ENCODE measurements at places on chromosomes 3 and 15.

- no peak for DNase-seq
Measured at GRCh38 chr15:76972389-76973361, 22.3 kb upstream of the PSTPIP1 start.

DNA sequence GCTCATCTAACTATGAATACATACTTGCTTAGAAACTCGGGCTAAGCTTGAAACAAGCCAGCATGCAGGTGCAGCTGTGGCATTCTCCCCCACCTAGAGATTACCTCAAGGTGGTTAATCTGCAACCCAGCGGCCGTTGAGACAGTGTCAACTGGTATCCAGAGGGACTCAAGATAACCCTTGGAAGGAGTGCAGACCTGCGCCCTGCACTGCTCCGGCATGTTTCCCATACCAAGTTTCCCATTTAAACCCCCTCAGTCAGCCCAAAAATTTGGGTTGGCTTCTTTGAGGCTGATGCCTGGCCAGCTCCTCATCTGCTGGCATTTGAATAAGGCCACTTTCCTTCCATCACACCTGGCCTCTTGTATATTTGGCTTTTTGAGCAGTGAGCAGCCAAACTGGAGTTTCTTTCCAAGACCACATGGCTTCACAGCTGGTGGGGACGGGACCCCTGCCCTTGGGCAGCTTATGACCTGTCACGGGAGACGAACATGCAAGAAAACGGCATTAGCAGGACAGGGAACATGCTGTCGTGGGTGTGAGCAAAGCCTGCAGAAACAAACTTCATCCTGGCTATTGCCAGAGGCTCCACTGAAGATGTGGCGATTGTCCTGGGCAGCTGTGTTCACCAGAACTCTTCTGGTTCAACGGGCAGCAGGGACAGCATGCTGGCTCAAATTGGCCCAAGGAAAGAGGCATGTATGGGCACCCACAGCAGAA lies 98.2 kb downstream of the PLXNA1 start:
- DNase-seq = no peak

GRCh38 chr15:67777773-67778172 lies 47.5 kb upstream of the SKOR1 start:
- DNase-seq = no peak

- DNase-seq = no peak
Measured at GRCh38 chr3:8482960-8483665, 18.5 kb upstream of the LMCD1 start.

DNA sequence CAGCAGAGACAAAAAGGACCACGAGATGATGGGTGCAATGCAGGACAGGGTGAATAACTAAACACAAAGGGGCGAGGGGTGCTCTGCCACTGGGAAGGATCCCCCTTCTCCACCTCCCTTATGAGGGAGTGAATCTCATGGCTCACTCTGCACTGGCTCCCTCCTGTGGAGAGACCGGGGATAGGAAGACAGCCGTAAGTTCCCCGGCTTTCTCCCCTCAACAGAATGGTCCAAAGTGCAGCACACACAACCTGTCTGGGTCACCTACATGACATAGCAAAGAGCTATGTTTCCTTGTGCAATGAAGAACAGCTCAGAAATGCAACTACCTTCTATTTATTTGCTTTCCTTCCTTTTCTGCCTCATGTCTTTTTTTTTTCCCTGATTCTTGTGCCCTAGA lies 7.8 kb upstream of the ACSBG1 start:
- no peak for DNase-seq

- no peak for DNase-seq
Measured at GRCh38 chr15:95565690-95566089, 764.8 kb upstream of the NR2F2 start.

- no peak for DNase-seq
Measured at GRCh38 chr15:77221708-77222107, 150.8 kb upstream of the TSPAN3 start.

DNA sequence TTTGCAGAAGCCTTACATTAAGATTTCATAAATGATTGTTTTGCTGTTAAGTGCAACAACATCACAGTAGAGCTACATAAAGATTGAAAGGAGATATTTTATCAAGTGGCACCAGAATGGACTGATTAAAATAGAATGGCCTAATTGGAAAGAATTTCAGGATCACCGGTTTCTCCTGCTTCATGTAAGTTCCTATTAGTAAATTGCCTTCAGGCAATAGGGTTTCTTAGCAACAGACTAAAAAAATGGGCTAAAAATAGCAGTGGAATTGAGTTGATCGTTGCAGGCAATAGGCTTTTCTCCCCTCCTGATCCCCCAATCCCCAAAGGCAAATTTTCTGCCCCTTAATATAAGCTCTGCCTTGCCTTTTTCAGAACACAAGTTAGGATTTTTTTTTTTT lies 917 bp downstream of the LNP1 start:
- DNase-seq = no peak

- DNase-seq = no peak
Measured at GRCh38 chr15:50116477-50116876, 2.6 kb downstream of the ATP8B4 start.

DNA sequence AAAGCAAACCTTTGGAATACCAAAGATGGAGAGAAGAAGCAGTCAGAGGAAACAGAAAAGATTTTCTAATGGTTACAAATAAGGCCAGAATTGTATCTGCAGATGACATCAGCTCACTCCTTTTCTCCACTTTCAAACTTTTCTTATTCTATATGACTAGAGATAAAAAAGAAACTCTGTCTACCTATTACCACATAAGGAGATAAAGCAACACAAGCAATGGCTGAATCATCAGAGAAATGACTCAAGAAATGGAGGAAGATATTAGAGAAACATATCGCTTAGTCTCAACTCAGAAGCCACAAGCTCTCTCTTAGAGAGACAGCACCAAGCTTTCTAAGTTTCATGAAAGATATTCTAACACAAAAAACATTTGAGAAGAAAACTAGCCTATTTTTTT lies 784.0 kb downstream of the ZPLD1 start:
- DNase-seq = no peak

GRCh38 chr3:183117056-183117455 lies 17.8 kb upstream of the MCCC1 start:
- no peak for DNase-seq

GRCh38 chr15:74785194-74786032 lies 3.5 kb downstream of the CSK start:
- no peak for DNase-seq

- DNase-seq = no peak
Measured at GRCh38 chr3:46238386-46238785, 3.9 kb upstream of the CCR3 start.

GRCh38 chr15:69760890-69761568 lies 308.4 kb downstream of the RPLP1 start:
- peak; percentile 71 for DNase-seq

DNA sequence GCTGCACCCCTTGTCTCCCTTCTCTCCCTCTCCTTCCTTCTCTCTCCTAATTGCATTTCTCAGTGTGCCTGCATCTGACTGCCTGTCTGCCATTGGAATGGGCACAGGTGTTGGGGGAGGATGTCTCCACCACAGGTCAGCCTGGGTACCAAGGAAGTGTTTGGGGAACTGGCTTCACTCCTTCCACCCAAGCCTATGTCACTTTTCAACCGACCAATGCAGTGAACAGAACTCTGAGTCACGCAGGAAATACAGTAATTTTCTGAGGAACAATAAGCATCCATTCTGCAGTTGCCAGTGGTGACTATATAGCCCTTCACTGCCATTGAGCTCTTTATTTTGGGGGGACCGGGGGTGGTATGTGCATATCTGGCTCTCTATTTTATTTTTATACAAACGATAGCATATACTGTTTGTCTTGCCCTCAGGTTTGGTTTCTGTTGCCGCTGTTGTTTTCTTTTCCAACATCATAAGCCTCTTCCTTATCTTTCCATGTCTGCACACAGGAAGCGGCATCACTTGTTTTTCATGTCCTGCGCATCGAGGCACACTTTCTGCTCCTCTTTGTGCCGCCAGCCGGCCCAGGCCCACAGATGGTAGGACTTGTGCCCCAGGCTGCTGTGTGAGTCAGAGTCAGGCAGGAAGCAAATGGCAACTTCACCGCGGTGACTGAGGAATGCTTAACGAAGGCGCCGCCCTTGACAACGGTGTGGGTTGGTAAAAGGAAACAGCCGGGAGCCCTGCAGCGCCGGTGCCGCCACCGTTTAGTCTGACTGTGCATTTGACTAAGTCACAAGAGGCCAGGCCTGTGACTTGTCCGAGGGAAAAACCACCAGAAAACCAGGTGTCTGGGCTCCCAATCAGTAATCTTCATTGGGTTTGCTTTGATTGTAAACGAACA lies 21.1 kb upstream of the CDCP1 start:
- peak; percentile 73 for DNase-seq

GRCh38 chr3:103227651-103228050 lies 792.8 kb downstream of the ZPLD1 start:
- DNase-seq = no peak

DNA sequence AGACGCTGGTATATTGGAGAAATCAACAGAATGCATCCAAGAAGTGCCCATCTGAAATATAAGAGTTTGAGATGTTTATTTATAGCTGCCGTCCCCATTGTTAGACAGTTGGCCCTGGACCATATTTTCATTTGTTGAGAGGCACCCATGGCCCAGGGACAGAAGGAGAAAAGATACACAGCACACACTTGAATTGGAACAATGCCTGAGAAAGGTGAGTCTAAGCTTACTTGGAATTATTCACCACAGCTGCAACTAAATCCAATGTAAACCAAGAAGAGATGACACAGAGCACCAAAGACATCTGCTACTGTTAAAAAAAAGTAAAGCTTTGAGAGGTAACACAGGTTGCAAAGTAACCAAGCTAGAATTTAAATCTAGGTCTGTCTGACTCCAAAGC lies 525.5 kb upstream of the NAALADL2 start:
- DNase-seq = no peak

DNA sequence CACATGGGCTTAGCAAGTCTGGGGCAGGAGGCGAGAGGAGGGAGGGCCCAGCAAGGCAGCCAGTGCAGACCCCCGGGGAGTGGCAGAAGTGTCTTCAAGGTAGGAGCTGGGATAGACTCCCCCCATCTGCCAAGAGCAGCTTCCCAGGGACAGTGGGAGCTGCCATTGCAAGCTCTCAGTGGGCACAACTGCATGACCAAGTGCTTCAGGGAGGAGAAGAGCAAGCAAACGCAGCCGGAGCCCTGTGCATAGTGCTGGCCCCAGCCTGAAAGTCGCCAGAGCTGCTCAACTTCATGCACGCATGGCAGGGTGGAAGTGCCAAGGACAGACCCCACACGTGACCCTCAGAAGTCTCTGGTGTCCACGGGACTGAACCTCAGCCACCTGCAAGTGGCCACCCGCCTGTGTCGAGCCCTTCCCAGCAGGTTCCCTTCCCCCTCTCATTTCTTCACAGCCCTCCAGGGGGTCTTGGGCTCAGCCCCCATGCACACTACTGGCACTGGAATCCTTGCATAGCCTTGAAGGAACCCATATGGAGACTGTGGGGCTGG lies 89.4 kb downstream of the PLXNA1 start:
- peak; percentile 56 for DNase-seq

DNA sequence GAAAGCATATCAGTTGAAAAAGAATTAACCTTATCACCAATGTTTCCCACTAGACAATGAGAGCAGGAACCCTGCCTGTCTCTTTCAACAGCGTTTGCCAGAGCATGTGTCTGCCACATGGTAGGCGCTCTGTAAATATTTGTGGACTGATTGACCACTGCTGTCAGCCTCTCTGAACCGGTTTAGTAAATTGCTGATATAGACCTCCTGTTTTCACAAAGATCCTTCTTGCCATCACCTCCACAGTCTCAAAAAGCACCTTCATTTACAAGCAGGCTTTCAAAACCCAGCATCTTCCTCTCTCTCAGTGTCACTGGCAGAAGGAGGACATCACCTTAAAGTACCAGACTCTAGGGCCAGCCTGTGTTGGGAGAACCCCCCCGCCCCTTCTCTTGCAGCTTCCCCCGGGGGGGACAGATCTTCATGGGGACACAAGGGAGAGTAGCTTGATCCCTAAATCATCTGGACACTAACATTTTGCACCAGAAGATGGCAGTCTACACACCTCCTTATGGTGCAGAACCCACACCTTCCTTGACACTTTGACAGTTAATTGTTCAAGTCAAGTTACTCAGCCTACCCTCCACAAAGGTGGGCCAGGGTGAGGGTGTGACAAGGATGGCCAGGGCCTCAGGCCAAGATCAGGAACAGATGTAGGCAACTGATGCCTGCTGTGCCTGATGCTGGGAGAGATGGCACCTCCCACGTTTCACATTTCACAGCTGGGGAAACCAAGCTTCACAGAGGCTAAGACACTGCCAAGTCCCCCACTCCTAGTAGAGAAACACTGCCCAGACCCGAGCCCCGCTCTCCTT lies 37.8 kb upstream of the USP3 start:
- DNase-seq = peak; percentile 80
